ENCODE measurements at places on chromosomes 12 and 14. TPM values are rescaled to one million over a fixed set of nuclear protein-coding genes. Genes with fewer than 3 reads are reported as not detected.

ASCL1 gene
- not detected for total RNA-seq

OR10AD1 gene
- total RNA-seq, result not detected

CABP1 gene
- 21.4 TPM for total RNA-seq

KRT6C gene
- total RNA-seq, result not detected

LRRC9 gene
- total RNA-seq, result not detected

EPYC gene
- total RNA-seq, result not detected

DNAH10 gene
- total RNA-seq, result 0.46 TPM

SERPINA6 gene
- not detected for total RNA-seq

SMCO2 gene
- 0.40 TPM for total RNA-seq

TAS2R31 gene
- 3.7 TPM for total RNA-seq

ZNF219 gene
- 8.4 TPM for total RNA-seq

CAPZA3 gene
- total RNA-seq, result not detected

RXYLT1 gene
- total RNA-seq, result 13.7 TPM

ARHGAP5 gene
- total RNA-seq, result 89.1 TPM

TMEM30B gene
- total RNA-seq, result 0.86 TPM

MGST1 gene
- total RNA-seq, result 73.7 TPM

IL26 gene
- total RNA-seq, result 2.0 TPM

OR5AU1 gene
- not detected for total RNA-seq

ST8SIA1 gene
- 2.2 TPM for total RNA-seq

FAM222A gene
- total RNA-seq, result 0.23 TPM

INSM2 gene
- total RNA-seq, result not detected

FSCB gene
- total RNA-seq, result not detected

FOXM1 gene
- total RNA-seq, result 3.5 TPM

RD3L gene
- not detected for total RNA-seq

SLC15A4 gene
- 63.6 TPM for total RNA-seq

CNPY2 gene
- total RNA-seq, result 100 TPM

DBX2 gene
- total RNA-seq, result not detected

PKP2 gene
- total RNA-seq, result 1.8 TPM

RHEBL1 gene
- 0.59 TPM for total RNA-seq

PRH2 gene
- not detected for total RNA-seq

NPAS3 gene
- total RNA-seq, result 0.76 TPM

GPR137C gene
- 0.33 TPM for total RNA-seq

OTX2 gene
- not detected for total RNA-seq

CACNA2D4 gene
- total RNA-seq, result 1.5 TPM

POLE gene
- 18.5 TPM for total RNA-seq

RFLNA gene
- 5.7 TPM for total RNA-seq

TDRD9 gene
- 8.5 TPM for total RNA-seq

STXBP6 gene
- total RNA-seq, result 1.7 TPM

OR6C70 gene
- total RNA-seq, result not detected

KITLG gene
- 68.7 TPM for total RNA-seq

CMA1 gene
- not detected for total RNA-seq

P2RX7 gene
- total RNA-seq, result 1.3 TPM

CCNB1IP1 gene
- 36.6 TPM for total RNA-seq

MYH7 gene
- not detected for total RNA-seq

RPS6KA5 gene
- 1.6 TPM for total RNA-seq

TRMT61A gene
- 16.8 TPM for total RNA-seq

GALNT9 gene
- total RNA-seq, result 0.86 TPM
